SJSA1 (cell line): ENCODE measurements at places on chromosomes 4 and X. TPM values are rescaled to one million over a fixed set of nuclear protein-coding genes. Genes with fewer than 3 reads are reported as not detected.

DNA sequence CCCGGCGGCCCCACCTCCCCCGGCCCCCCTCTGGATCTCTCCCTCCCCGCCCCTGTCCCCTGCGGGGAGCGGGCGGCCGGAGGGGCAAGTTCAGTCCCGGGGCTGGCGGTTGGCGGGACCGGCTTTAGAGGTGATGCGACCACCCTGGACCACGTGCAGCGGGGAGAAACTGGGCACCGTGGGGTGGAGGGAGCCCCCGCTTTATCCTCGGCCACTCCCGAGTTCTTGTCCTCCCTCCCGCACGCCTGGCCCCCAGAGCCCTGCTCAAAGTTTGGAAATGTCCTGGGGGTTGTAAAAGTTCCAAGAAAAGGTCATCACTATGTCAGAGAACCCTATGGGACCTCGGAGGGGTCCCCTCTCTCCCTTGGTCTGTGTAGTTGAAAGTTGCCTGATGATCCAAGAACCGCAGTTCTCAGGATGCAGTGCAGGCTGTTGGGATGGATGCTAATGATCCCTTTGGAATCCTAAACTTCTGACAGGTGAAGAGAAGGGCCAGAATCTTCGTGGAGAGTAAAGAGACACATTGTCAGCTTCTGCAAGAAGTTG, 411 bp upstream of the VEGFC start:
- peaks cover 33% of the 10 kb centered on the region for H3K4me1 ChIP-seq
- no peaks in the 10 kb centered on the region for H3K27me3 ChIP-seq
- no peak for DNase-seq
- peak overlapping the region; percentile 22 for H3K27ac ChIP-seq
- H3K36me3 ChIP-seq: no peaks in the 10 kb centered on the region
- H3K4me3 ChIP-seq: peak overlapping the region; percentile 56

DNA sequence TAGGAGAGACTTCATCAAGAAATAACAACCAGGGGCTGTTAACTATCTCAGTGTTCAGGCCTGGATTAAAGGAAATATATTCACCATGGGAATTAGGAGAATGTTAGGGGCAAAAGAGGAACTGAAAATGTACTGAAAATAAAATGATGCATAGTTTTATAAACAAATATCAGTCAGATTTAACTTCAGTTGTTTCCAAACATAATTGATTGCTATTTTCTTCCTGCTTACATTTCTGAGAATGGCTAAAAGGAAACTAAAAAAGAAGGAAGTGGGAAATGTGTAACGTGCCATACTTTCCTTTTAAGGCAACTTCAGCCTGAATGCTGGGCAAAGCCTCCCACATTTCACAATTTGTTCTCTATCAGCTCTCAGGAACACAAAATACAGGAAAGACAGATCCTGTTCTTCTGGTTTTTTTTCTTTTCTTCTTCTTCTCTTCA, 178.1 kb downstream of the MAML3 start:
- peak; percentile 15 for DNase-seq
- no peak overlapping the region for H3K4me3 ChIP-seq
- peaks cover 18% of the 10 kb centered on the region for H3K4me1 ChIP-seq
- no peak overlapping the region for H3K27ac ChIP-seq
- no peaks in the 10 kb centered on the region for H3K36me3 ChIP-seq

- no peak overlapping the region for H3K4me3 ChIP-seq
- H3K27me3 ChIP-seq: no peaks in the 10 kb centered on the region
- H3K36me3 ChIP-seq: no peaks in the 10 kb centered on the region
- DNase-seq: no peak
- H3K4me1 ChIP-seq: no peaks in the 10 kb centered on the region
These were observed 255.6 kb upstream of the UGT8 start for GRCh38 chr4:114343015-114343414.

DNA sequence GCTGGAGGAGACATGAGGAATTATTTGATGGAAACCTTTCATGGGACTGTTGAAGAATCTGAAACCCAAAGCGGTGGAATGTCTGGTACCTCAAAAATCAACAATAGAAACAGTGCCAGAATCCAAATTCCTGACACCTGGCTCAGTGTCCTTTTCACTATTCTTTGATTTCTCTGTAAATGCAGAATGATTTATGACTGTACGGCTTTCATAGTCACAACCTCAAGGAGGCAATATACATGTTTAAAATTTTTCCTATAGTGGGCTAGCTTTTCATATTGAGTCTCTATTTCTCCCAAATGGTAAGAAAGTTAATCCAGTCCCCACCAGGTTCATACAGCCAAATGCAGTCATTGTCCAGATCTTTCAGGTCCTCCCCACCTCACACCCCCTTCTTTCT, 19.3 kb downstream of the DAPP1 start:
- no peak overlapping the region for H3K4me3 ChIP-seq
- H3K27me3 ChIP-seq: no peaks in the 10 kb centered on the region; the same call in 1 of the 2 replicates
- H3K36me3 ChIP-seq: no peaks in the 10 kb centered on the region
- H3K27ac ChIP-seq: no peak overlapping the region
- no peak for DNase-seq
- peaks cover 6% of the 10 kb centered on the region for H3K4me1 ChIP-seq

DNA sequence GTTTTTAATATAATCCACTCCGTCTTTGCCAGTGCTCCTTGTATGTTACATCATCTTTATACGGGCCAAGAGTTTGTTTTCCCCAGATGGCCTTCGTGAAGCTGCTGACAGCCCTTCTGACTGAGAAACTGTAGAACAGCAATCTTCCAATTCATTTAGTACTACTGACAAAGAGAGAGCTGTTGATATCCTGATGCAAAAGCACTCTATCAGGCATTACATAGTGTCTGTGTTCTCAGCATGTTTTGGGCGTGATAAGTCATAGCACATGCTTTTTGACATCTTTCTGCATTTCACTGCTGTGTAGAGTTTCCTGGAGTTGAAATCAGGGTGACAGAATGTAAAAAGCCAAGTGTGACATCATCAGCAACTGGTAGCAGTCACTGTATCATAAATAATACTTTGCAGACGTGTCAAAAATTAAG, 746.3 kb upstream of the FAM241A start:
- H3K4me1 ChIP-seq: peaks cover 10% of the 10 kb centered on the region
- H3K36me3 ChIP-seq: no peaks in the 10 kb centered on the region
- H3K4me3 ChIP-seq: no peak overlapping the region

NWD2 gene
- total RNA-seq: not detected in 2 replicates

TEX11 gene
- total RNA-seq: 30.2 and 41.4 TPM in 2 replicates

NUP62CL gene
- total RNA-seq: not detected in 2 replicates

MAGEB2 gene
- total RNA-seq: not detected in 2 replicates

NPNT gene
- total RNA-seq: not detected in 2 replicates

HERC6 gene
- 2.1 and 12.3 TPM in 2 replicates for total RNA-seq
